ENCODE measurements at places on chromosomes 7 and 10.

DNA sequence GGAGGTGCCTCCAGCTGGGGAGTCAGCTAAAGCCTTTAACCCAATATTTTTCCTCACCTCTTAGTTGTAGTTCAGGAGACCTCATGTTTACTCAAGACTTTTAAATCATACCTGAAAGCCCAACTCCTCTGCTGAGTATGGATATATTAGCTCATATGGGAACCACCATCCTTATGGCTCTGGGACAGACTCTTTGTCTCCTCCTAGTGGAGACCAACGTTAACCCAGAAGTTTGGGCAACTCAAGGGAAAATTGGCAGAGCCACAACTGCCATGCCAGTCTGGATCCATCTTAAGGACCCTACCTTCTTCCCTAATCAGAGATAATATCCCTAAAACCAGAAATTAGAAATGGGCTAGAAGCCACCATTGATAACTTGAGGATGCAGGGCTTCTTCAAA, 80.8 kb downstream of the TMEM106B start:
- DNase-seq: no peak

DNA sequence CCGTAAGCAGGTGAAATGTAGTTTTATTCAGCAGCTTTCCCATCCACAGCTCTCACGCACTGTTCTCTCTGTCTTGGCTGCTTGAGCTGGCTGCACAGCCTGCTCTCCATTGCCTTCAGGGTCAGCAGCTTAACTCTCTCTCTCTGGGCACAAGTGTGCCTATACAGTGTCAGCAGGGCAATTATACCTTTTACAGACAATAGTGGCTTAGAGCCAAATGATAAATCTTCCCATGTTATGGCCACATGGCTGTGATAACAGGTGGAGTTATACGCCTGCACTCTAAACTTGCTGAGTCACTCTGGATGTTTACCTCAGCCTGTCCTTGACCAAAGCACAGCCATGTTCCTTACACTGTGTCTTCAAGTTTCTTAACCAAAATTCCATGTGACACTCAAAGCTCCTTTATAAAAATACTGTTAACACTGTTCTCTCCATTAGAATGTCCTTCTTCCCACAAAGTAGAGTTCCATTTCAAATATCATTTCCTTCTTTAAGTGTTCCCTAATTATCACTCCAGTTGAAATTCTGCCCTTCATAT, 6.1 kb downstream of the RNF133 start:
- no peak for DNase-seq

GRCh38 chr7:66301249-66301648, 96.1 kb downstream of the TPST1 start:
- no peak for DNase-seq

GRCh38 chr7:16078076-16078952, 343.0 kb downstream of the CRPPA start:
- peak; percentile 77 for DNase-seq

- no peak for DNase-seq
Observed at GRCh38 chr10:113569576-113569975, 16.7 kb downstream of the HABP2 start.

- no peak for DNase-seq
Observed at GRCh38 chr7:151316896-151317295, 24.7 kb upstream of the NUB1 start.

GRCh38 chr10:99993701-99994689, 15.8 kb downstream of the DNMBP start:
- DNase-seq: no peak

- DNase-seq: no peak
Observed at GRCh38 chr10:19549503-19549902, 266.7 kb upstream of the PLXDC2 start.

DNA sequence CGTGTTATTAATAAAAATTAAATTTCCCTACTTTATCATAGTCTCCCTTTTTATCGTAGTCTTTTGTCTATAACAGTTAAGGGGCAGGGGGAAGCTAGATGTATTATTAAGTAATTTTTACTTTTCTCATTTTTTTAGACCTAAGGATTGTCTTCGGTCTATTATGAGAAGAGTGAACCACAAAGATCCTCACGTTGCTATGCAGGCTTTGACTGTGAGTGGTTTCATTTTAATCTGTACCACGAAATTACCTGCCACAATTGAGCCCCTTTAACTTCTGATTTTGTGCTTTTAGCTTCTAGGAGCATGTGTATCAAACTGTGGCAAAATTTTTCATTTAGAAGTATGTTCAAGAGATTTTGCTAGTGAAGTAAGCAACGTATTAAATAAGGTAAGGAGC, 40.6 kb downstream of the STAM start:
- DNase-seq: no peak

DNA sequence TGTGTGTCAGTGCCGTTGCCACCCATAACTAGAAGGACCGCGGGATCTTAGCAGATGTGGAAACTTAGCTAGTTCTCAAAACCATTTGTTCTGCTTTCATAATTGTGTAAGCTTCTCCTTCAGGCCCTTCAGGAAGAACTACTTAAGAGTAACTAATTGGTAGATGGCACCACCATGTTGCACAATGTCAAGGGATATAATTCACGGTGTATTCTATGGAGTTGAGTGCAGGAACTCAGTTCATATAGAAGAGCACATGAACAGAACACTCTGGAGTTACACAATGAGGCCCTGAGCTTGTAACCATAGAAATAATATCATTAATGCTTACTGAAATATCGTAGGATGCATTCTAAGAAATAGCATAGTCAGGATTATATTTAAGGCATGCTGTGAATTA, 126.5 kb upstream of the GAD2 start:
- DNase-seq: no peak

GRCh38 chr10:34723750-34724149, 91.3 kb downstream of the PARD3 start:
- DNase-seq: no peak

DNA sequence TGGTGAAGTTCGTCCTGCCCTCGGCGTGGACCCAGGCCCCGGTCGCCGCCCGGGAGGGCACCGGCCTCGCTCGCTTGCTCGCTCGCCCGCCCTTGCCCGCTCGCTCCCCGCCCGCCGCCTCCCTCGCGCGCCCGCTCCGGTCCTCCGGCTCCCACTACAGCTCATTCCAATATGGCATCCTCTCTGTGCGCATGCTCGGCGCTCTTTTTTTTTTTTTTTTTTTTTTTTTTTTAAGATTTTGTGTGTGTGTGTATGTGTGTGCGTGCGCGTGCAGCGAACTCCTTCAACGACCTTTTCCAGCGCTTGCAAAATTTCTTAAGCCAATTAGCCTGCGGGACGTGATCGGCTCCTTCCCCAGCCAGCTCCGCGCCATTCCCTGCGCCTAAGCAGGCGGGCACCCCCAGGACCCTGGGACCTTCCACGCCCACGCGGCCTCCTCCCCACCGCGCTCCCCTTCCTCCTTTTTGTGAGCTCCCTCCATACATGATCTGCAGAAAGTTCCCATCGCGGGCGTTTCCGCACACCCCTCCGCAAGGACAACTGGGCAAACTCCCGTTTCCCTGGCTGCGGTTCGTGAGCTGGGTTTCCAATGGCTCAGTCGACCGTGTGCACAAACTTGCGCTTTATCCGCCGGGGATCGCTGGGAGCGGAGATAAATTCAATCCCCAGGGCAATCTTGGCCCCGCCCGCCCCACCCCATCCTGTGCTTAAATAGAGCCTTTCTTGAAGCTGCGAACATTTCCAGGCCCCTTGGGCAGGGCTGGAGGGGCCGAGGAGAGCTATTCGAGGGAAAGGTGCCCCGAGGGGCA, at the start of gene SFMBT2:
Gene SFMBT2 (minus strand): TSS at position 173 of the 809 bp plus-strand sequence. CDS start 29,136 bp downstream, outside the sequence.
- peak; percentile 43 for DNase-seq

DNA sequence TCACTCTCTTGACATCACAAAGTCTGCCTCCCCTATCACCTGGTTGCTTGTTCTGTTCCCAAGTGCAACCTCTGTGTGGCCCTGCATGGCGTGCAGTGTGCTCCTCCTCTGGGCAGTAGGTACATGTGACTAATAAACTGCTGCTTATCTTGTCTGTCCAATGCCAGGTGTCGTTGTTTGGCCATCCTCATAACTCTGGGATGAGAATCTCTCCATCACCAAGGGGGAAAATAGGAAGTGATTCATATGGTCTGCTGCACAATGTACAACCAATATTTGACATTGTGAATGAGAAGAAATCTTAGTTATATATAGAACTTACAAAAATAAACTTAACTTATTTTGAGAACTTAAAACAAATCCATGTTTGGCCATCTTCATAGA, 135.2 kb downstream of the INHBA start:
- no peak for DNase-seq

DNA sequence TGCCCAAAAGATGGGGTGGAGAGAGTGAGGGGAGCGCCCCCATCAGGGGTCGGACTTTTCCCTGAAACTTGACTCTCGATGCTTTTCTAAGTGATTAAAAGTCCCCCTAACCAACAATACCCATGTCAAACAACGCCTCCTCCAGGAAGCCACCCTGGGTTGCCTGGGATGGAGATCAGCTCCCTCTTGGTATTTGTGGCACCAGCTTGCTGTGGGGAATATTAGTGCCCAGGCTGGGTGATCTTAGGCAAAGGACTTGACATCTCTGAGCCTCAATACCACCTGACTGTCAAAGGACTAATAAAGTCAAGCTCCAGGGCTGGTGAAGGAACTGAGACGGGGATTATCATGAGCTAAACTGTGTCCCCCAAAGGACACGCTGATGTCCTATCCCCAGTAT, 18.2 kb upstream of the ELFN1 start:
- DNase-seq: no peak

DNA sequence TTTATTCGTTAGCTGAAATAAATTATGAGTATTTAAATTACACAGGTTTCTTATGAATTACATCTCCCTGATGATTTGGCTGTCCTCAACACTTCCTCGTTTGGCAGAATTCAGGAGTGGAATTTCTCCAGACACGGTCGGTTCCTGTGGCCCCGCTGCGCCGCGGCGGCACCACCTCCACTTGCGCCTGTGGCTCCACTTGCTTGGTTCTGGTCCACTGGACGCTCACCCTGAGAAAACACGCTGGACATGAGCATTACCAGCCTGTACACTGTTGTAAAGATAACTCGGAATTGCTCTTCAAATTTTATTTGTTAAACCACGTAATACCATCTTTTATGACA, 85.3 kb downstream of the ZNF33B start:
- no peak for DNase-seq

DNA sequence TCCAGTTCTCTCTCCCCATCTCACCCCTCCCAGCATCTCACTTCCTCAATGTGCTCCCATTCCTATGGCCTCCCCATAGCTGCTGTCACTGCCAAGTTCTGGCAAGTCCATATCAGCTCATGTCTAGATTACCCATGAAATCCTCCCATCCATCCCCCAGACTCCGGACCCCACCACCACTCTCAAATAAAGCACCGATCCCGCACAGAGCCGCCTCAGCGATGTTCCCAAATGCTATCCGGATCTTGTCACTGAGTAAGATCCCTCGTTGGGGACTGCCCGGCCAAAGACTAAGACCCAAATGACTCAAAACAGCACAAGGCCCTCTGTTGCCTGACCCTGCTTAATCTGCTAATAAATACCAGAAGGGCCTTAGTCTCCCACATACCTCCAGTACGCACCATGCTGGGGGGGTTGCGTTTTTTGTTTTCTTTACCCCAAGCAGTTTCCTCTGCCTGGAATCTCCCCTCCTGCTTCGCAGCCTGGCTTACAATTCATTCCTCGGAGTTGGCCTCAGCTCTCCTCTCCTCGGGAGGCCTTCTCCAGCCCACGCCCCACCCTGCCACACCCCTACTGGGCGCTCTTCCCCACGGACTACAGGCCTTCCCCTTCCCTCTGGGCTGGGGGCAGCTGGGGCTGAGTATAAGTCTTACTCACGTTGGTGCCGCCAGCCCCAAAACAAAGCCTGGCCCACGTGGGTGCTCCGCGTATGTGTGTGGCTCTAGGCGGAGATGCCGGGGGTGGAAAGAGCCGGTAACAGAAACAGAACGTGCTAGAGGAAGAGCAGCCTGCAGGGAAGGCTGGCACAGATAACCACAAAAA, 1.8 kb upstream of the DUSP5 start:
- DNase-seq: no peak

- DNase-seq: no peak
Observed at GRCh38 chr10:23717913-23718312, 279.0 kb downstream of the OTUD1 start.

GRCh38 chr7:97418312-97418711, 300.8 kb downstream of the SDHAF3 start:
- DNase-seq: peak; percentile 18

GRCh38 chr10:119852822-119853221, 19.8 kb downstream of the MCMBP start:
- no peak for DNase-seq

GRCh38 chr7:32117837-32118236, 47.6 kb upstream of the PDE1C start:
- DNase-seq: no peak

DNA sequence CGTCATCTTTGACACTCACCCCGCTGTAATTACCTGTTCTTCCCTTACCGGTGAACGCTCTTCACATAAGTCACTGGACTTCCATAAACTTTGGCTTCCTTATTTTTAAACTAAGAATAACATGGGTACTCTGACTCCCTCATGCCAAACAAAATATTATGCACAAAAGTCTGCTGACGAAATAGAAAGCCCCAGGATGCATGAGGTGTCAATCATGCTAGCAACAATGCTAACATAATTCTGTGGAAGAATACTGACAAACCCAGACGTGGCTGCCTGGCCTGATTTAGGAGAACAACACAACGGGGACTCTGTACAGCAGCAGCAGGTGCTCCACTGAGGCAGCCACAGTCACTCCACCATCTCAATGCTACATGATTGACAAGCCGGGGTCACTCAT, 137.5 kb downstream of the CCDC71L start:
- no peak for DNase-seq

- DNase-seq: no peak
Observed at GRCh38 chr10:110843796-110844616, 27.7 kb upstream of the PDCD4 start.

GRCh38 chr7:106911959-106912358, 46.9 kb downstream of the PIK3CG start:
- no peak for DNase-seq

- DNase-seq: no peak
Observed at GRCh38 chr7:74115326-74115725, 31.7 kb downstream of the LIMK1 start.

- peak; percentile 40 for DNase-seq
Observed at GRCh38 chr7:101816595-101817470, 593 bp upstream of the CUX1 start.

- no peak for DNase-seq
Observed at GRCh38 chr10:98391065-98391464, 23.9 kb downstream of the PYROXD2 start.

- DNase-seq: no peak
Observed at GRCh38 chr7:116632384-116632783, 39.6 kb upstream of the MET start.

DNA sequence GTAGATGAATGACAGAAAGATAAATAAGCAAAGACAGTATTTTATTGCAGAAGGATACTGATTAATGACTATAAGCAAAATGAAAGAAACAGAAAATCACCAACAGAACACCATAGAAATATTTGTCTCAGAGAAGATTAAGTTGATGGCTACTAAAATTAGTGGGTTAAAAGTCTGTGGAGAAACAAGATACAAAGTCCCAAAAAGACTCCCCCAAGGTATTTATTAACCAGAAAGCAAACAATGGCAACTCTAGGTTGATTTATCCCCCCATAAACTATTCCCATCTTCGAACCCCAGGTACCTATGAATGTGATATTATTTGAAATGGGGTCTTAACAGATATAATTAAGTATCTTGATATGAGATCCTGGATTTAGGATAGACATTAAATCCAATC, 1104.5 kb upstream of the PHF14 start:
- no peak for DNase-seq

- no peak for DNase-seq
Observed at GRCh38 chr7:40200791-40201190, 66.0 kb downstream of the SUGCT start.
